Uterine smooth muscle cell (primary cell): ENCODE measurements at places on chromosomes 7 and 10. TPM values are rescaled to one million over a fixed set of nuclear protein-coding genes. Genes with fewer than 3 reads are reported as not detected.

The HMX2 gene
- not detected in 2 replicates for total RNA-seq

The ENKUR gene
- total RNA-seq: under 0.01 and 0.11 TPM in 2 replicates

The ZNF239 gene
- 8.9 and 9.8 TPM in 2 replicates for total RNA-seq

The NEUROD6 gene
- not detected in 2 replicates for total RNA-seq

The HOXA10 gene
- 12.6 and 14.5 TPM in 2 replicates for total RNA-seq

The ANK3 gene
- 7.2 and 15.6 TPM in 2 replicates for total RNA-seq

The EPO gene
- total RNA-seq: not detected in 2 replicates

The MTERF1 gene
- total RNA-seq: 9.1 and 13.6 TPM in 2 replicates
